ENCODE measurements at places on chromosomes 12 and 14. TPM values are rescaled to one million over a fixed set of nuclear protein-coding genes. Genes with fewer than 3 reads are reported as not detected.

SMCO2 gene
- not detected for total RNA-seq

OR4E2 gene
- not detected for total RNA-seq

ZDHHC22 gene
- not detected for total RNA-seq

KRT2 gene
- total RNA-seq = not detected

TSPAN11 gene
- total RNA-seq = 0.18 TPM

E2F7 gene
- total RNA-seq = 13.7 TPM

IL31 gene
- total RNA-seq = not detected

KRT86 gene
- total RNA-seq = 0.15 TPM

DLK1 gene
- not detected for total RNA-seq

PEBP1 gene
- total RNA-seq = 260 TPM

IL26 gene
- total RNA-seq = not detected

SLIRP gene
- total RNA-seq = 133 TPM

TSHR gene
- not detected for total RNA-seq

GRCh38 chr12:31325877-31326631 is at the start of gene SINHCAF:
Gene SINHCAF (minus strand): TSS chr12:31326150. CDS start chr12:31298204, 27,946 bp downstream.
- peaks cover 34% of the 10 kb centered on the region for H3K4me1 ChIP-seq
- H3K27me3 ChIP-seq = peaks cover 8% of the 10 kb centered on the region
- H3K4me3 ChIP-seq = peak within 1 kb of the TSS; percentile 99
- peak; percentile 95 for DNase-seq
- H3K36me3 ChIP-seq = peaks cover 4% of the 10 kb centered on the region
- peak within 1 kb of the TSS; percentile 95 for H3K27ac ChIP-seq

DNA sequence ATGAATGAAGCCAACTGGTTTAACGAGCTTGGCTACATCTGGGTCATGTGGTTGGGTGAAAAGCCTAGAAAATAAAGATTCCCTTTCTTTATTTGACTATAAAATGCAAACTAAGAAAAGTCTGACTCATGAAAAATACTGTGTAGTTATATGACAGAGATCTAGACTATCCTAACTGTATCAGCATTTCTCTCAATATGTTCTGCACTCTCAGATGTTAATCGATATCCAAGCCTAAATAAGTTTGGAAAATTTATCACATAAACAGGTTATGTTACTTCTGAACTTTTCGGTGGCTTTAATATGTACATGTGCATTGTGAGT is 133.1 kb downstream of the DAAM1 start:
- peaks cover 35% of the 10 kb centered on the region for H3K4me1 ChIP-seq
- H3K27ac ChIP-seq = peak overlapping the region; percentile 82
- peak overlapping the region; percentile 47 for H3K4me3 ChIP-seq
- no peaks in the 10 kb centered on the region for H3K27me3 ChIP-seq
- no peak for DNase-seq

GRCh38 chr12:110050927-110051326 is 2.6 kb upstream of the C12orf76 start:
- DNase-seq = no peak
- H3K27me3 ChIP-seq = no peaks in the 10 kb centered on the region
- no peak overlapping the region for H3K27ac ChIP-seq
- no peaks in the 10 kb centered on the region for H3K36me3 ChIP-seq

DNA sequence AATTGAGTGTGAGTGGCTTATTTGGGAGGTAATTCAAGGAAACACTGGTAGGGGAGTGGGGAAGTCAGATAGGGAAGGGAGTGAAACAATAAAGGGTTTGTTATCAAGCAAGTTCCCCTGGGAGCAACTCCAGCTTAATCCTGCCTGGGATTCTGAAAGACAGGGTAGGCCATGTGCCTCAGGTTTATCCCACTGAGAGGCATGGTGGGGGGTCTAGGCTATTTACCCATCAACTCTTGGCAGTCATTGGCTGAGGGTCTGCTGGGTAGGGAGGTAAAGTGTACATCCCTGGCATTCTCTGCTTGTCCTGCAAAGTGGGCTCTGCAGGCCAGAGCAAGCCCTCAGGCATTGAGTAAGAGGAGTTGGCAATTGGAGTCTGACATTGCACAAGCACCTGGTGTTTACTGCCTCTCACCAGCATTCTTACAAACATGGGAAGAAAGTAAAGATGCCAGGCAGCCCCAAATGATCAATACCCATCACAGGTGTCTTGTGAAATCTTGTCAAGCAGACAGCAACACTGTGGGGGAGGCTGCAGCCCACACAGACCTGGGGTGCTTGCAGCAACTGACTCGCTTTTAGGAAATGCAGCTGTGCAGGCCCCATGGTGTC is 169.3 kb downstream of the KTN1 start:
- H3K27ac ChIP-seq = no peak overlapping the region
- peaks cover 14% of the 10 kb centered on the region for H3K4me1 ChIP-seq
- no peaks in the 10 kb centered on the region for H3K36me3 ChIP-seq

GRCh38 chr14:50928002-50928635 is 16.2 kb downstream of the PYGL start:
- no peaks in the 10 kb centered on the region for H3K27me3 ChIP-seq
- peak overlapping the region; percentile 19 for H3K4me3 ChIP-seq
- peak overlapping the region; percentile 77 for H3K27ac ChIP-seq
- peak; percentile 87 for DNase-seq

- H3K4me1 ChIP-seq = no peaks in the 10 kb centered on the region
- no peaks in the 10 kb centered on the region for H3K36me3 ChIP-seq
- no peak overlapping the region for H3K27ac ChIP-seq
- DNase-seq = no peak
- no peak overlapping the region for H3K4me3 ChIP-seq
- peaks cover 1% of the 10 kb centered on the region for H3K27me3 ChIP-seq
Observed at GRCh38 chr14:39974036-39974435, 541.8 kb upstream of the FBXO33 start.

DNA sequence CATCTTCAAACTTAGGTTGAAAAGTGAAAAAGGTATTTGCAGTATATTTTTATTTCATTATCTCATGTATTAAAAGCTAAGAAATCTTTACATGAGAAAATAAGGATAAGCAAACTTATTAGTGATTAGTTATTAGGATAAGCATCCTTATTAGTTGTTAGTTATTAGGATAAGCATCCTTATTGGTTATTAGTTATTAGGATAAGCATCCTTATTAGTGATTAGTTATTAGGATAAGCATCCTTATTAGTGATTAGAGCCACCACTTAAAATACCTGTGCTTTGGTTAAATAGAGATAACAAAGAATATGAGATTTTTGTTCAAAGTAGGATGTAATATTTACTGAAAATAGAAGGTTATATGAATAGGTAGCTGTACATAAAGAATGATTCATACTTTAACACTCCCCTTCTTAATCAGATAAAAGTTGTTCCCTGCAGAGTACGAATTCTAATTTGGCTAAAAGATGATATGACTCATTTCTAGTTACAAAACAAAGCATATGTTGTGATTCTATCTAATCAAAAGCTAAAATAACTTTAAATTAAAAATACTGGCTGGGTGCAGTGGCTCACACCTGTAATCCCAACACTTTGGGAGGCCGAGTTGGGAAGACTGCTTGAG is 56.4 kb downstream of the KDM5A start:
- H3K4me1 ChIP-seq = peaks cover 19% of the 10 kb centered on the region
- DNase-seq = peak; percentile 9
- H3K36me3 ChIP-seq = peaks cover 44% of the 10 kb centered on the region
- no peak overlapping the region for H3K4me3 ChIP-seq

- H3K27ac ChIP-seq = peak overlapping the region; percentile 1
- H3K36me3 ChIP-seq = peaks cover 32% of the 10 kb centered on the region
- H3K4me3 ChIP-seq = no peak overlapping the region
- no peaks in the 10 kb centered on the region for H3K27me3 ChIP-seq
Observed at GRCh38 chr12:27534060-27534764, 10.2 kb downstream of the PPFIBP1 start.

GRCh38 chr12:103140286-103140685 is 182.8 kb downstream of the ASCL1 start:
- H3K4me3 ChIP-seq = no peak overlapping the region
- H3K4me1 ChIP-seq = no peaks in the 10 kb centered on the region
- H3K27ac ChIP-seq = no peak overlapping the region
- no peak for DNase-seq

DNA sequence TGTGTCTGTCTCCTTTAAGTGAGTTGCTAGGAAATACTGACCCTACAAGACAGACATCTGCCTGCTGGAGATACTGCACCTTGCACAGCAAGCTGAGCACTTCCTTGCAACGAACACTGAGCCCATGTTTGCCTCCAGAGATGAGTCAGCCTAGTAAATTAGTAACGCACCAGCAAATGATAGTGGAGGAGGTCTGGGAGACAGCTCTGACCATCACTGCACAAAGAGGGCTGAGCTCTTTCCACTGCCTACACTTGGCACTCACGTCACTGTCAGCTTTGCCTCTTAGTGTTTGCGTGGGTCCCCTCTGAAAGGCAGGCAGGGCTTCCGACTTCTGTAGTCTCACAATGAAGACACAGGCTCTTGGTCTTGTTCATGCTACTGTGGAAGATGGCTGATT is 109.0 kb downstream of the APAF1 start:
- H3K27ac ChIP-seq = peak overlapping the region; percentile 85
- DNase-seq = peak; percentile 85
- H3K36me3 ChIP-seq = peaks cover 5% of the 10 kb centered on the region
- peaks cover 3% of the 10 kb centered on the region for H3K27me3 ChIP-seq
- peaks cover 68% of the 10 kb centered on the region for H3K4me1 ChIP-seq
- H3K4me3 ChIP-seq = peak overlapping the region; percentile 69

DNA sequence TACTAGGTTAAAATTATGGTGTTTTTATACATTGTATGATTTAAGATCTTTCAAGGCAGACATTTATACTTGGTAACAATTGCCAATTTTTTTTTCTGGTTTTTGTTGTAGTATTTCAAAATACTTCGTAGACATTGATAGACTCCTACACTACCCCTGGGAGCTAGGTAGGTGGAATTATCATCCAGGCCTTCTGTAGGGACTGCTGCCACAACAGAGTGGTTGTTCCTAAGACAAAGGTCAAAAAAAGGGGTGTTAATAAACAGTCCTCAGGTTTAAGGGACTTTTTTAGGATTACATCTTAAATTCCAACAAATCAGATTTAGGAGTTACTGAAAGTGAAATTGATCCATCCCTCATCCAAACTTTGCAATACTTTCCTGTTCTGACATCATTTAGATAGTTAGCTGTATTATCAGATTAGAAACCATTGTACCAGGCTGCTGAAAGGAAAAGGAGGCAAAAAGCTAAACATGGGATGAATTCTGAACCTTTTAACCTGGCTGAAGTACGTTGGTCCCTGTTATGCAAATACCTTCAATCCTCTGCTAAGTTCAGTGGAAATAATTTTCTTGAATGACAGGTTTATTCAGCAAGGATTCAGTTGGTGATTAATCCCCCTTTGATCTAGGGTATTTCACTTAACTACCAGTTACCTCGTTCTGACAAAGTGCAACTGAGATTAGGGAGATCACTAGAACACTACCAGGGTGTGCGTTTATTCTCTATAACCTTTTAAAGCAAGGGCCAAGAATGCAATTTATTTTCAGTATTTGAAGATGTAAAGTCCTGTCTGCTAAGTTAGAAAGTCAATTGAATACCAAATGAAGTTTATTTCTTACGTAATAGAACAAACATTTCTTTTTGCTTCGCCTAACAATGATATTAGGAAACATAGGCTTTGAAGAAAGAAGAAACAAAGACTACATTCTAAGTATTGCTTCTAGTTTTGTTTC is 23.2 kb downstream of the AP5M1 start:
- H3K4me1 ChIP-seq = no peaks in the 10 kb centered on the region
- H3K27me3 ChIP-seq = no peaks in the 10 kb centered on the region
- H3K36me3 ChIP-seq = no peaks in the 10 kb centered on the region
- DNase-seq = no peak
- H3K27ac ChIP-seq = no peak overlapping the region
- no peak overlapping the region for H3K4me3 ChIP-seq

DNA sequence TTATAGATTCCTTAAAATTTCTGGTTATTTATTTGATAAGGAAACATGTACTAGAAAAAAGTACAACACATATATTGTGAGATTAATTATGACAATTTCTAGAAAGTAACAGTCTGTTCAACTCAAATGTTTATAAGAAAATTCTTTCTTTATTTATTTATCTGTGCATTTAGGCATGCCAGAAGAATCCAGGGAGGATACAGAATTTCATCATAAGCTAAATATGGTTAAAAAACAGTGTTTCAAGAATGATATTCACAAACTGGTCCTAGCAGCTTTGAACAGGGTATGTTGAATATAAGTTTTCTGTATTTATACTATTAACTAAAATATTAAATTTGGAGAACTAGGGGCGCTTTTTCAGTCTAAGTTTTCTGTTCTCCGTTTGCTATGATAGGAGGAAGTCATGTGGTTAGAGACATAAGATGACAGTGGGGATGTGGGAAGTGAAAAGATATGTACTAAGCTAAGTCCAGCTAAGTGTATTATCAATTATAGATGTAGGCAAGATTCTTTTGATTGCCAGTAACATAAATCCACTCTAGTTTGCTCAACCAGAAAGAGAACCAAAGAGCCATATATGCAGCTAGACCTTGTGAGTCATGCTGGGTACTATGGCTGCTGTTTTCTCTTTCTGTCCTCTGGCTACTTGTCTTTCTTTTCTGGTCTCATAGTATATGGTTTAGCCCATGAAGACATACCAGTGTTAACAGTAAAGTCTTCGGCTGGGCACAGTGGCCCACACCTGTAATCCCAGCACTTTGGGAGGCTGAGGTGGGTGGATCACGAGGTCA is 39.0 kb downstream of the LRRK2 start:
- no peaks in the 10 kb centered on the region for H3K4me1 ChIP-seq
- no peak overlapping the region for H3K27ac ChIP-seq
- no peak for DNase-seq
- no peaks in the 10 kb centered on the region for H3K27me3 ChIP-seq

- H3K27me3 ChIP-seq = peaks cover 2% of the 10 kb centered on the region
- H3K4me1 ChIP-seq = peaks cover 26% of the 10 kb centered on the region
- H3K27ac ChIP-seq = peak overlapping the region; percentile 69
Observed at GRCh38 chr12:124566161-124566996, 1.0 kb downstream of the NCOR2 start.

GRCh38 chr12:21651821-21652220 is 5.8 kb downstream of the LDHB start:
- no peak overlapping the region for H3K4me3 ChIP-seq
- H3K27ac ChIP-seq = no peak overlapping the region
- no peaks in the 10 kb centered on the region for H3K27me3 ChIP-seq
- no peak for DNase-seq
- H3K36me3 ChIP-seq = peaks cover 52% of the 10 kb centered on the region

- peaks cover 18% of the 10 kb centered on the region for H3K36me3 ChIP-seq
- peak overlapping the region; percentile 95 for H3K27ac ChIP-seq
- H3K27me3 ChIP-seq = peaks cover 11% of the 10 kb centered on the region
- DNase-seq = peak; percentile 65
- H3K4me1 ChIP-seq = peaks cover 33% of the 10 kb centered on the region
- H3K4me3 ChIP-seq = peak overlapping the region; percentile 97
Observed at GRCh38 chr14:20469890-20470602, 840 bp downstream of the PNP start.

- H3K4me1 ChIP-seq = no peaks in the 10 kb centered on the region
- no peak for DNase-seq
- H3K27ac ChIP-seq = no peak overlapping the region
- H3K36me3 ChIP-seq = no peaks in the 10 kb centered on the region
- no peak overlapping the region for H3K4me3 ChIP-seq
Observed at GRCh38 chr14:59771577-59771976, 99.0 kb downstream of the RTN1 start.

DNA sequence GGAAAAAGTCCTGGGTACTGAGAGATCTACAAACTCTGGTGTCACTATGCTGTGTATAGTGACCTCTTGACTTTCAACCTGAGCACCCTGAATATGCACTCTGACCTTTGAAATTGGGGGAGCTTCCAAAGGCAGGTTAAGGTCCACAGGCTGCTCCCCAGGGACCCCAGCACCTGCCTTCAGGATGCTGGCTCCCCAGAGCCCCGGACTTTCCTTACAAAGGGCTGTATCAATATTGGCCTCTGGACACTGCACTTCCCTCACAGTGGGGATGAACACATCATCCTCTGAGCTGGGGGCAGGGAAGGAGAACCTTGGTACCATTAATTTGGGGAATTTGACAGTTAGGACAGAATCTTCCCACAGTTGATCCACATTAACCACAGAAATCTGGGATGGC is 14.3 kb downstream of the PLD4 start:
- no peak overlapping the region for H3K4me3 ChIP-seq
- H3K27me3 ChIP-seq = peaks cover 11% of the 10 kb centered on the region
- peaks cover 17% of the 10 kb centered on the region for H3K36me3 ChIP-seq
- H3K27ac ChIP-seq = no peak overlapping the region

All from HFFc6 (cell line).